Activated CD4-positive, alpha-beta memory T cell treated with anti-CD3 and anti-CD28 coated beads for 36 hours (primary cell): ENCODE measurements at places on chromosomes 16 and 17.

DNA sequence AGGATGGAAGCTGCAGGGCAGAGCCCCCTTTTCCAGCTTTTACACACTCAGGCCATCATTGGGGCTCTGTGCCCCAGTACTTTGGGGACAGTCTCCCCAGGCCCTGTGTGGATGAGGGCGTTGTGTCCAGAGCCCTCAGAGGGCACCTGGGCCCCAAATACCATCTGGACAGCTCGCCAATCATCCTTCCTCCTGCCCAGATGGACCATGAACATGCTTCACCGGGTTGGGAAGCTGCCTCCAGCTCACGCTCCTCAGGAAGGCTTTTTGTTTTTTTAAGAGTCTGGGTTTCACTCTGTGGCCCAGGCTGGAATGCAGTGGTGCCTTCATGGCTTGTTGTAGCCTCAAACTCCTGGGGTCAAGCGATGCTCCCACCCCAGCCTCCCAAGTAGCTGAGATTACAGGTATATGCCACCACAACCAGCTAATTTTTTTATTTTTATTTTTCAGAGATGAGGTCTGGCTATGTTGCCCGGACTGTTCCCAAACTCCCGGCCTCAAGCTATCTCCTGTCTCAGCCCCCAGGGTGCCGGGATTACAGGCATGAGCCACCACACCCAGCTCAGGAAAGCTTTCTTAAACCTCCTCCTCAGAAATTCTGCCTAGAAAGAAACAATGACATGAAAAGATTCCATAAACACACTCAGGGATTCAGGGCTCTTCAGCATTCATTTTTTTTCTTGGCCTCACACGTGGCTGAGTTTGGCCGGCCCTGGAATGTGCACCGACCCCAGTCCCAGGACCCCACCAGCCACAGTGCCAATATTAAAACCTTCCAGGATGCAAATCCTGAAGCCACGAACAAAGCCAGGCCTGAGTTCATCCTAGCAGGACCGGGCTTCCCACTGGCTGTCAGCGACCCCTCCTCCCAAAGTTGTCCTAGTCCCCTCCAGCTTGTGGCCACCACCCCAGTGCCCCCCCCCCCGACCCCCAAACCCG, 27.4 kb upstream of the ZNF423 start:
- H3K27ac ChIP-seq: no peak overlapping the region
- H3K4me3 ChIP-seq: no peak overlapping the region
- H3K4me1 ChIP-seq: no peaks in the 10 kb centered on the region
- DNase-seq: no peak

DNA sequence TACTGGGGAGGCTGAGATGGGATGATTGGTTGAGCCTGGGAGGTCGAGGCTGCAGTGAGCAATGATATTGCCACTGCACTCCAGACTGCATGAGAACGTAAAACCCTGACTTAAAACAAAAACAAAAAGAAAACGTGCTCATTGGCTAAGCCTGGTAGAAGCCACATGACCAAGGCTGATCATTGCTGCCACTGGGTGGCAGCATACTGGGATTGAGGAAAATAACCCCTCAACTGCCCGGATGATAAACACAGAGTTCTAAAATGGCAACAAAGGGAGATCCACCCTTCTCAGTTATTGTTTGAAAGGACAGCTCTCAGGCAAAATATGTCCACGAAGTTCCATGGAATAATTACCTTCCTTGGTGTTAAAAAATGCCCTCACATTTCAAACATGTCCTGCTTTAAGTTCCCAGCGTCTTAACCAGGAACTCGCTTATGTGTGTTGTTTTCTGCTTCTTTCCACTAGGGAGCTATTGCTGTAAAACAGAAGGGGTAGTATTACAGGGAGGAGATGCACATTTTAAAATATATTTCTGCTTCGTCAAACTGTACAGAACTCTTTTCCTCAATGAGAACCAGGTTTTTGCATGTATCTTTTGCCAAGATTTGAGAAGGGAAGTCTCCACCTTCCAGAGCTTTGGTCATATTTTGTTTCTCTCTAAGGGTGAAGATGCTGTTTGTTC, 675.3 kb downstream of the MAF start:
- H3K4me3 ChIP-seq: no peak overlapping the region
- H3K36me3 ChIP-seq: peaks cover 27% of the 10 kb centered on the region
- H3K4me1 ChIP-seq: peaks cover 27% of the 10 kb centered on the region
- H3K27me3 ChIP-seq: no peaks in the 10 kb centered on the region

DNA sequence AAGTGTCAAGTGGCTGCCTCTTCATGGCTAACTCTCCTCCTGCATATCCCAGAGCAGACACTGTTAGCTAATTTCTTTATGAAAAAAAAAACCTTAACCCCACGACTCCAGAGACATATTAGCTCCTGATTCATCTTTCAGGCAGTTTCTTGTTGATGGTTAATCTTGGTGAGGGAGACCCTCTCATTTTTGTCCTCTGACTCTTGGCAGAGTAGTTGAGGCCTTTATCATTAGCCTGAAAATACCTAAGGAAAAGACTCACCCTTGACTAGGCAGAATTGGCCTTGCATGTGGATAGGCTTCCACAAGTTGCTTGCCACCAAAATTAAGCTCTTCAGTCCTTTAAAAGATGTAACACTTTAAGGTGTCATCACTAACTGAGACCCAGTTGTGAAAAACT, 4.0 kb downstream of the CRYBA1 start:
- no peak overlapping the region for H3K27ac ChIP-seq
- no peaks in the 10 kb centered on the region for H3K27me3 ChIP-seq
- no peaks in the 10 kb centered on the region for H3K4me1 ChIP-seq

DNA sequence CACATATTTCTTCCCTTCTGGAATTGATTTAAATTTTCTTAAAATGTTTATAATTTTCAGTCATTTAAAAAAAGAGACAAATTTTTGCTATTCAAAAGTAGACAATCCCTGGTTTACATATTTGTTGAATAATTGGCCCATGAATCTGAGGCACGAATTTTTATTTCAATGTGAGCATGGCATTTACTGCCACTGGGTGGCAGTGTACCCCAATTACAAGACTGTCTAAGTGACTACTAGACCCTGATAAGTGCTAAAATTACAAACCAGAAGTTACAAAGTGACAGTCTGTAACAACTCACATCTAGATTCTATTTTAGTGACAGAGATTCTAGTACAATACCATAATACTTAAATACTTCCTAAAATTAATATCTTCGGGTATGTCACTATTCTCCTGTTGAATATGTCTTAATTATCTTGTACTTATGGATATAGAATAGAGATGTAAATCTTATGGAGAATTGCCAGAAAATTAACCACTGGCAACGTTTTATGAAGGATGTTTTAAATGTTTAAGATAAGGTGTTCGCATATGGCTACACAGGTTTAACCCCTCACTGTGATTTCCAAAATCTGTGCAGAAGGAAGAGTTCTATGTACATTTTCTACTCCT, 235.8 kb downstream of the MAP2K4 start:
- no peaks in the 10 kb centered on the region for H3K27me3 ChIP-seq
- no peak overlapping the region for H3K27ac ChIP-seq
- DNase-seq: peak; percentile 21
- H3K4me3 ChIP-seq: no peak overlapping the region
- no peaks in the 10 kb centered on the region for H3K4me1 ChIP-seq

DNA sequence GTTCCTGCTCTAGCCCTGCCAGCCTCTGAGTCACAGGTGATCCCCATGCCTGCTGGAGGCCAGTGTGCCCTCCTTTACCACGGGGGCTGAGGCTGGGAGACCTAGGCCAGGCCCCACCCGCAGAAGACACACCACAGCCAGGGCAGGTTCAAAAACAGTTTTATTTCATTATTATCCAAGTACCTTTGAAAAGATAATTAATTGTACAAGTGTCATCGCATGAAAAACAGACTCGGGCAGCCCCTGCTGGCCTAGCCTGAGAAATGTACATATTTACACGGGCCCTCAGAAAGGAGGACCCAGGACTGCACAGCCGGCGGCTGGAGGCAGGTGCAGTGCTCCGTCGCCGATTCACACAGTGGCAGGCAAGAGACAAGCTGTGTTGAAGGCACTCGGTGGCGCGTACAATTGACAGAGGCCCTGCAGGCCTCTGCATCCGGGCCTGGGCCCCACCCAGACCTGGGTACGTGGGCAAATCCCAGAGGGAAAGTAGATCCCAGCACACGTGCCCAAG, 4.4 kb downstream of the PDIA2 start:
- H3K27me3 ChIP-seq: no peaks in the 10 kb centered on the region
- DNase-seq: no peak
- peaks cover 14% of the 10 kb centered on the region for H3K36me3 ChIP-seq
- H3K4me3 ChIP-seq: no peak overlapping the region
- H3K27ac ChIP-seq: no peak overlapping the region
